Activated CD4-positive, CD25-positive, alpha-beta regulatory T cell treated with anti-CD3 and anti-CD28 coated beads, Interleukin-2, amount 50 U/mL, for 16 hours (primary cell): ENCODE measurements at places on chromosomes 5 and 9.

DNA sequence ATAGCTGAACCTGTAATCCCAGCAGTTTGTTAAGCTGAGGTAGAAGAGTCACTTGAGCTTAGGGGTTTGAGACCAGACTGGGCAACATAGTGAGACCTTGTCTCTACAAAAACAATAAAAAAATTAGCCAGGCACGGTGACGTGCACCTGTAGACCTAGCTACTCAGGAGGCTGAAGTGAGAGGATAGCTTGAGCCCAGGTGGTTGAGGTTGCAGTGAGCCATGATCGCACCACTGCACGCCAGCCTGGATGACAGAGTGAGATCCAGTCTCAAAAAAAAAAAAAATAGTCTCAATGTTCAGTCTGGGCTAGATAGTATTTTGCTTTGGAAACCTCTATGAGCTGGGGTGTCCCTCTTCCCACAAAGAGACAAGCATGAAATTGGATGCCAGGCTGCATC is 51.9 kb upstream of the IQGAP2 start:
- no peak for DNase-seq

GRCh38 chr5:3120028-3120427 is 368.6 kb upstream of the IRX2 start:
- no peak for DNase-seq

- DNase-seq: no peak
These were observed 73.7 kb upstream of the FST start for GRCh38 chr5:53406630-53407316.

GRCh38 chr5:74630453-74631066 is 10.0 kb downstream of the ENC1 start:
- DNase-seq: no peak

GRCh38 chr5:156783092-156783491 is 67.0 kb upstream of the PPP1R2B start:
- DNase-seq: no peak

GRCh38 chr5:177444106-177445051 is 2.2 kb upstream of the PRR7 start:
- DNase-seq: no peak

- no peak for DNase-seq
These were observed 63.7 kb upstream of the PPP2CA start for GRCh38 chr5:134289509-134290113.

GRCh38 chr5:152379331-152379730 is 25.7 kb downstream of the NMUR2 start:
- no peak for DNase-seq

DNA sequence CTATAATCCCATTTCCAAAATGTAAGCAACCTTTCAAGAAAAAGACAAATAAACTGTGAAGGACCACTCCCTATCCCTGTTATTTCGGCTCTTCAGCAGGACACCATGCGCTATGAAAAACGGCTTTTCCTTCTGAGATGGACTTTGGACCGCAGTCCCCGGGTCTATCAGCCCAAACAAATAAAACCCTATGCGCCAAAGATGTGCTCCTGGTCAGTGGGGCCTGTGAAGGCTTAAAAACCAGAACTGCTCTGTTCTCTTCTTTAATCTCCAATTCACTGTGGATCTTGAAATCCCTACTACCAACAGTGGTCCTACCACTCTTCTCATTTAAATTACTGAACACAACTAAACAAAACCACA is 33.3 kb downstream of the RAPGEF1 start:
- DNase-seq: no peak

- no peak for DNase-seq
These were observed 104.0 kb downstream of the EBF1 start for GRCh38 chr5:158995694-158996173.

DNA sequence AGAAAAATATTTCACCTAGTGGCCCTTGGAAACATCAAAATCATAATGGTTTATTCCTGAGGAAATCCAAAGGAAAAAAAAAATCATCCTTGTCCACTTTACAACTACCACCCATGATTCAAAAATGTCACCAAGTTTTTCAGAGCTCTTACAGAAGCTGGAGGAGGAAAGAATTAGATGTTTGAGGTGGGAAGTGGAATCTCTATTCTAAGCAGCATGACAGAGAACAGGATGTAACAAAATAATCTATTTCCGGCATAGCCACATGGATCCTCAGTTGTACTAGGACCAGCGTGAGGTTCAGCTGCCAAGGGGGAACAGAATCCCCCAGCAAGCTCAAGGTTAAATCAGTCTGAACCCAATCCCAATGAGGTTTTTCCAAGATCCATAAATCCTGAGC is 40.2 kb downstream of the FBXW11 start:
- no peak for DNase-seq

DNA sequence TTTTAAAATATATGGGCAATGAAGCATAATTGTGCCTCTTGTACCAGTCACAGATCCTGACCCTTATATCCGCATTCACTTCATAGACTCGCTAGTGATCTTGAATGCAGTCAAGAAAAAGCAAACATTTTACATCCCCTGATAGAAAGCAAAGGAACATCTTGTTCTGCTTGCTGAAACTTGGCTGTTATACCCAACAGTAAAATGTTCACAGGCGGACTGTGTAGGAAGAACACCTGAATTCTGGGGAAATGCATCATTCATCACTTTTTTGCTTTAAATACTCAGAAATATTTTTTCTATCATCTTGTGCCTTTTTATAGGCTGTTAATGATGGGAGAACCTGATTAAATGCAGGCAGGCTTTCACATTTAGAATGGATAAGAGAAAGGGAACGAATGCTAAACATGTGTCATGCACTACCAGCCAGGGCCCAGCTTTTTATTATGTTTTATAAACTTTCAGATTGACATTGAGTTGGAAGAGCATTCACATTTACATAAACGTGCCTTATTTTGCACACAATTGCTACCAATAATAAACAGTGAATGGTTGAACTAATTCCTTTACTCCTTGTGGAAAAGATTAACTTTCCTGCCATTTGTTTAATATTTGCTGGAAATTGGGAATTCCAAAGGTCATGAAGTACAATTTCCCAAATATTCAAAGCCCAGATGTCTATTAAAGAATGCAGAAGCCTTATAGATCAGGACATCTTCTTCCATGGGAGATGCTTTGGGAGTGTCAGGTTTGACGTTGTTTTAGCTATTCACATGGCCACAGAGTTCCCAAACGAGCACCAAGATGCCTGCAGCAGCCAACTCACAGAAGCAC is 756.2 kb downstream of the TLE1 start:
- DNase-seq: no peak

GRCh38 chr9:73270967-73271721 is 119.5 kb downstream of the ANXA1 start:
- no peak for DNase-seq

DNA sequence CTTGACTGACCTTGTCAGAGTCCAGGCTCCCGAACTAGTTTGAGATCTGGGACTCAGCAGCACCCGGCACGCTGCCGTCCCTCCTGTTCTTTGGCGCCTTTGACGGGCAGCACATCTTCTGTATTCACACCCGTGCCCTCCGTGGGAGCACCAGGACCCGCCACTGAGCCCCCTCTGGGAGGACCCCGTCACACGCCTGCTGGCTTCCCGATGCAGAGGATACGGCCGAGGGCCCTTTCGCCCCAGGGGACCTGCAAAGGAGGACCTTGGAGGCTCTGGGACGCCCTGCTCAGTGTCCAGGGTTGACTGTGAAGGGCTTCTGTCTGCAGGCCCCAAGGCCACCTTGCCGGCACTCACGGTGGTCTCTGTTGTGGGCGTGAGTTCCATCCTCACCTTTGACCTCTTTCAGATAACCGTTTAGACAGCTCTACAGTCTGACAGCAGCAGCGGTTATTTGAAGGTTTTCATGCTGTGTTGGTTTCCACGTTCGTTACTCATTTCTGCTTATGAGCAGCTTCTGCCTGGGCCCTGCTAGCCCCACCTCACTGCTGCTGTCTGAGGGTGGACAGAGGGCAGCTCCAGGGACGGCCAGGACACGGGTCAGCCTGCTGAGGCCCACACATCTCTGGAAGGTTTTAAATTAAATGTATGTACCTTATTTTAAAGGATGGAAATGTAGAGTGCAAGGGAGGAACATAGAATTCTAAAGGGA is 12.6 kb upstream of the EXOC3 start:
- no peak for DNase-seq

- no peak for DNase-seq
These were observed 32.1 kb upstream of the SH3TC2 start for GRCh38 chr5:149094996-149095395.

GRCh38 chr9:114894206-114894605 is 36.2 kb downstream of the TNFSF8 start:
- no peak for DNase-seq

DNA sequence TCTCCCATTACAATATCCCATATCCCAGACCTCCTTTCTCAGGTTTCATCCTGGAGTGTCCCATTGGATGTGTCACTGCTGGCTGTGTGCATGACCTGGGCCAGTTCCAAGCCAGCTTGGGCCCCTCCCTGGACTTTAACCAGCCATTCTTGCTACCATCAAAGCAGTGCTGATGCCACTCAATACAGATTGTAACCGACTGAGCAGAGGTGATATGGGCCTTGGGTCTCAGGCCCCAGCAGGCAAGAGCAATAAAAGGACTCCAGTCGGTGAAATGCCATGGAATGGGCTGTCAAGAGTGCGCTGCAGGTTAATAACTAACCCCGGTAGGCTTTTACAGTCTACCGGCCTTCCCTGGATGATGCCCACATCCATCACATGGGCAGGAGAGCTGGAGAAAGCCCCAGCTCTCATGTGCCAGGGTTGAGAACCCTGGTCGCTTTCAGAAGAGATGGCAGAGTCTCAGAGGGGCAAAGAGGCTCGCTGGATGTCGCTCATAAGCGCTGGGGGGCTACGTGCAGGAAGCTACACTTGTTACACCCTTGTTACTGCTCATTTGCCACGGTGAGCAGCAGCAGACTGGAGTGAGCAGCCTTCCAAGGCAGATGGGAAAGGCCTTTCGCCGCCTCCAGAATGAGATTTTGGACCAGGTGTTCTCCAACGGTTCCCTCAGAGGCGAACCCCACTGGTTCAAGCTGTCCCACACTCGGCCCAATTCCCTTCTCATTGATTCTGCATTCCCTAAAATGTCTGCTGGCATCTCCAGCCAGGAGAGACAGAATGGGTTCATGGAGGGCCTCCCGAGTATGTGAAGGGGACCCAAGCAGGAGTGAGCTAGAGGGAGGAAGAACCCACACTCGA is 13.2 kb downstream of the EPB41L4B start:
- DNase-seq: no peak

GRCh38 chr5:59037453-59037852 is 454.6 kb downstream of the RAB3C start:
- no peak for DNase-seq

DNA sequence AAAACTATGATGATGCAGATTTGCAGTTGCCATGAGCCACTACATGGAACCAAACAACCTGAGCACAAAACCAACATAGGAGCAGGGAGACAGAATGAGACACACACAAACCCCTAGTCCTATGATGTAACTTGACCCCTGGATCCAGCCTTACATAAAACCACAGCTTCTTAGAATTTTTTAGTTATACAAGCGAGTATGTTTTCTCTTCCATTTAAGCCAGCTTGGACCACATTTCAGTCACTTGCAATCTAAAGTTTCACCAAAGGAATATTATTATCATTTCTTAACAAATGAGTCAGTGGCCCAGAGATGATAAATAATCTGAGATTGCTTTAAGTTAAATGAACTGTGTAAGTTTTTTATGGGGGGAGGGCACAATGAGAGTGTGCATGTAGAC is 6.8 kb downstream of the SPOCK1 start:
- no peak for DNase-seq
